ENCODE measurements at places on chromosomes 7 and 10.

GRCh38 chr10:75870039-75870645 is 438.7 kb downstream of the LRMDA start:
- DNase-seq = no peak

GRCh38 chr7:96016735-96017134 is 244.4 kb downstream of the DYNC1I1 start:
- no peak for DNase-seq

GRCh38 chr7:66187905-66188304 is 17.2 kb upstream of the TPST1 start:
- DNase-seq = no peak

GRCh38 chr10:110348336-110348735 is 43.6 kb upstream of the SMNDC1 start:
- DNase-seq = no peak

- no peak for DNase-seq
Measured at GRCh38 chr10:75223507-75223906, 12.2 kb downstream of the COMTD1 start.

DNA sequence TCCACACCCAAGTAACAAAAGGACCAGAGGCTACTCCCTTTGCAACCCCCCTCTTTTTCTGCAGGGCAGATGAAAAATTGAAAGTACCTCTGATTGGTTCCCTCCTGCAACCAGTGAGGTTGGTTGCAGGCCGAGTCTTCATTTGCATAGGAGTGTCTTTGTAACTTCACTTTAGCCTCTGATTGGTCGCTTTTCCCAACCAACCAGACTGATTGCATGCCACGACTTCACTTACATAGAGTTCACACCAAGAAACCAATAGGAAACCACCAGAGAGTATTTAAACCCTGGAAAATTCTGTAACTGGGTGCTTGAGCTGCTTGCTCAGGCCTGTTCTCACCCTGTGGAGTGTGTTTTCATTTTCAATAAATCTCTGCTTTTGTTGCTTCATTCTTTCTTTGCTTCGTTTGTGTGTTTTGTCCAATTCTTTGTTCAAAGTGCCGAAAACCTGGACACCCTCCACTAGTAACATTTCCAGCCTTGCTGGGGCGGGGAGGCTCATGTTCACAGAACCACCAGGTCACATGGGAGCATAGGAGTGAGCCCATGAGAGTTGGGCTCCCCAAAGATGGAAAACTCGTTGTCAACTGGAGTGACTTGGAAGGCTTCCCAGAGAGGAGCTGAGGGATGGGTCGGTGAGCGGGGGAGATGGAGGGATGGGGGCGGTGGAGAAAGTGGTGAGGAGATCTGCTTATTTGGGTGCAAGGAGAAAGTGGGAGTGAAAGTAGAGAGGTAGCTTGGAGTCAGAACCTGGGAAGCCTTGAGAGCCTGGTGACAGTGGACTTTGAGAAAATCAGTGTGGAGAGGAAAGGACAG is 223.6 kb downstream of the GFRA1 start:
- DNase-seq = no peak

GRCh38 chr7:77783111-77783510 is 15.1 kb downstream of the TMEM60 start:
- no peak for DNase-seq

- no peak for DNase-seq
Measured at GRCh38 chr7:136874393-136875032, 6.1 kb downstream of the CHRM2 start.

GRCh38 chr10:110029450-110029849 is 21.7 kb downstream of the ADD3 start:
- DNase-seq = no peak

DNA sequence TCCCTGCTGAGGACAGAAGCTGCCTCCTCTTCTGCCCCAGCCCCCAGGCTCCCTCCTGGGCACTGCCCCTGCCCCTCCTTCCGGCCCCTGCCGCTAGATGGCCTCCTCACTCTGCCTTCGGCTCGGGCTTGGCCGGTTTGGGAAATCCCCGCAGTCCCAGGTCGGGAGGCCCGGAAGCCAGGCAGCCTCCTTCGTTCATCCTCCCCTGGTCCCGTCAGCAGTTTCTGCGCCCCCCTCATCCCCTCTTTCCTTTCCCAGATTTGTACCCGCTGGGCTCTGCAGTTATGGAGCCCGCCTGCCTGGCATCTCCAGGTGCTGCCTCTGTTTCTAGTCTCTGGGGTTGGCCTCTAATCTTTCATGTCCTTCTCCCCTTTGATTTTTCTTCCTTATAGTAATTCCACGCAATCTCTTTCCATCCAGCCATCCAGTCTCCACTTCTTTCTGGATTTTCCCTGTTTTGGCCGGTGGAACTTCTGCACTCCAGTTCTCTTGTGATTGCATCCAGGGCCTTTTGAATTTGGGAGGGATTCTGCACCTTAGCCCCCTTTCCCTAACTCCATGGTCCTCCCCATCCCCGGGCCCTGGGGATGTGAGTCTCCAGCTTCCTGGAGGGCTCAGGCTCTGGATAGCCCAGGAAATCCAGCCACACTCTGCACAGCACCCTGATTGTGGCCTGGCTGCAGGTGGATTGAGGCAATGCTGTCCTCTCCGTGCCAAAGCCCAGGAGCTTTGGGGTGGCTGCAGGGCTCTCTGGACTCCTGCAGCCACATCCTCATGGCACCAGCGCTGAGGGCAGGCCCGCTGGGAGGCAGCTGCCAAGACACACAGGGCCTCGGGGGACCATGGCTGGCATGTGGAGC is 3.3 kb upstream of the SHH start:
- no peak for DNase-seq

DNA sequence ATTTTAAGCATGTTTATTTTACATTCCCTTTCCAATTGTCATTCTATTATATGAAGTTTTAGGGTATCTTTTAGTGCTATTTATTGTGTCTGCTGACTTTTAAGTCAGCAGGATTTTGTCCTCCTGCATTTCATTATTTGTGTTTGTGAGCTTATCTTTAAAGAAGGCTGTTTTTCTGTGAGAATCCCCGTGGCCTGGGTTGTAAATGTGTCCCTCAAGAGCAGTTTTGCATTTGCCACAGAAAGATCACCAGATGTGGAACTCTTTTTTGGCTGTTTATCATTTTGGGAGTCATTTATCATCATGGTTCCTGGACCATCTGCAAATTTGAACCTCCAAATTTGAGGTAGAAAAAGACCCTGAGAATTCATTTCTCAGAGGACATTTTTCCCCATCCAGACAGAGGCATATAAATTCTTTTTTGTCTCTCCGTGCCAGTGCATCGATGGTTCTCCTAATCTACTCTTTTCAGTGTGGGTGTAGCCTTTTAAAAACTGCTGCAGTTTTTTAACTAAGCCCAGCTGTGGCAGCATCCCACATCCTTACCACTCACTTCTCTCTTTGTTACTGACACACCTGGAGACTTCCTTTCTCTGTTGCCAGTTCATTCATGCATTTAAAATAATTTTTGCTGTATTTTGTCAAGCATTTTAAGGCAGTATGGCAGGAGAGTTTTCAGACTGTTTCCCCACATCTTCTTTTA is 20.1 kb upstream of the MTURN start:
- DNase-seq = no peak

GRCh38 chr10:101912561-101913179 is 69.1 kb upstream of the KCNIP2 start:
- no peak for DNase-seq

- no peak for DNase-seq
Measured at GRCh38 chr7:56256108-56256507, 139.9 kb upstream of the NUPR2 start.

DNA sequence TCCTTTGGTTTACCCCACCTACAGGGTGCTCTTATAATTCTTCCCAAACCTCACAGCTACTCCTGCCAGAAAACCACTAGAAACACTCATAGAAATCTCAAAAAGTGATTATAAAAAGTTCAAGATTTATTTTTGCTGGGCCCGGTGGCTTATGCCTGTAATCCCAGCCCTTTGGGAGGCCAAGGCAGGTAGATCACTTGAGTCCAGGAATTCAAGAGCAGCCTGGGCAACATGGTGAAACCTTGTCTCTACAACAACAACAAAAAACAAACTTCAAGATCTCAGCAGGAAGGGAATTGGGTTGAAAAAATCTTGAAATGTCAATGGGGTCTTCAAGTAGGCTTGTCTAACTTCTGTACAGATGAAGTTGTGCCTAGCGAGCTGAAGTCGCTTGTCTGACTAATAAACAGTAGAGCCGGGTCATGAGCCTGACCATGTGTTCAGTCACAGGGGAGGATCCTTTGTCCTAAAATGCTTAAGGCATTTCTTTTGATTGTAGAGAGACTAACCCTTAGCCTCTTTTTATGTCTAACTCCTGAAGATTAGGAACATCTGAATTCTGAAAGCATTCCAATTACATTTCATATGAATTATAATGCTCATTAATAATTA is 124.6 kb downstream of the NOC3L start:
- no peak for DNase-seq

GRCh38 chr10:77604063-77604462 is 33.5 kb downstream of the KCNMA1 start:
- DNase-seq = no peak

GRCh38 chr10:266974-267425 is 131.7 kb downstream of the ZMYND11 start:
- DNase-seq = no peak

DNA sequence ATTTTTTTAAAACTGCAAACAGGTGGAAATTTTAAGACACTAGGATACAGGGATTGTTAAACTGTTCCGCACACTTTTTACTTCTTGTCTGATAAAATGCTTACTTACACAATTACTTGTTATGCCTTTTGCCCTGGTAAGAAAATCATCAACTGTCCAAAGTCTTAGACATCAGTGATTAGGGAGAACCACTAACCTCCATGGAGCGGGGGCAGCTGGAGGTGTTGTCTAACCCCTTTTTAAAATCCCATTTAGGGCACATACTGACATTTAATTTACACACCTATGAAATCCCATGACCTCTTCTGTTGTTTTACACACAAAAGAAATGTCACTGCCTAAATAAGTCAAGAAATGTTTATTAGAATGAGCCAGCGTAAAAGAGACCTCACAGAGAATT is 65.7 kb downstream of the TRIM24 start:
- DNase-seq = no peak

DNA sequence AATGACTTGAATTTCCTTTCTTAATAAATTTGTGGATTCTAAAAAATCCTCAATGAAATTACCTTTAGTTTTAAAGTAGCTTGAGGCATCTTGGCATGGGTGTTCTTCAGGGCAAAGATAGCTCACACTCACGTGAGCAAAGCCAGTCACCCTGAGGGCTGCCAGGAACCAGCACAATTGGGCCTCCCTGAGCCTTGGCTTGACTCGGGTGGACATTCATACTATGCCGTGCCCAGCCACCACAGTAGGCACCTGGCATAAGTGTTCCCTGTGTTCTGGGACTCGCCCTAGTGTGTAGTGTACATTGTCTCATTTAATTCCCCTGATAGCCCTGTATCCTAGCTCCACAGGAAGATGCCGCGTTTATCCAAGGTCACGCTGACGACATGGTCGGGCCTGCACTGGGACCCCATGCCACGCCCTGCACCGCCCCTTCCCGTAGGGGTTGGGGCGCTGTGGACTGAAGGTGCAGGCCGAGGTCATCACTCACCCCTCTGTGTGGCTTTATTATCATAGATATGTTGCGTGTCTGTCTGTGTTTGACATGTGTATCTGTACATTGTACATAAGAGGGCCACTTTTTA is 67.7 kb downstream of the DYNC2I1 start:
- DNase-seq = no peak

GRCh38 chr7:64849250-64849923 is 53.7 kb upstream of the ZNF273 start:
- DNase-seq = peak; percentile 45

DNA sequence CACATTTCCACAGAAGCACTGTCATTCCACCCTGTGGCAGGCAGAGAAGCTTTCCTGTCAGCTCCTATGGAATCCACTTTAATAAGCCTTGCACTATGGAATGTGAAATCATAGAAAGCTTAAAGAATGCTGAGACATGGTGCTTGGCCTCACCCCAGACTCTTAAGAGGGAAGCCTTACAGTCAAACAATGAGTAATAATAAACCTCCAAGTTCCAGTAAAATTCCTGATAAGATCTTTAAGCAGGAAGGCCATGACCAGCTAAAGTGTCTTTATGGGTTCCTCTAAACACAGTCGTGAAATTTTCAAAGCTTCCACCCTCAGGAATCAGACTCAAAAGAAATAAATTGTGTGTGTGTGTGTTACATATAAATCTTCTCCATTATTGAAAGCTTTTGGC is 11.9 kb upstream of the TEX36 start:
- no peak for DNase-seq

Data from HS-27A (cell line).